ENCODE measurements at places on chromosomes 12 and 14.

DNA sequence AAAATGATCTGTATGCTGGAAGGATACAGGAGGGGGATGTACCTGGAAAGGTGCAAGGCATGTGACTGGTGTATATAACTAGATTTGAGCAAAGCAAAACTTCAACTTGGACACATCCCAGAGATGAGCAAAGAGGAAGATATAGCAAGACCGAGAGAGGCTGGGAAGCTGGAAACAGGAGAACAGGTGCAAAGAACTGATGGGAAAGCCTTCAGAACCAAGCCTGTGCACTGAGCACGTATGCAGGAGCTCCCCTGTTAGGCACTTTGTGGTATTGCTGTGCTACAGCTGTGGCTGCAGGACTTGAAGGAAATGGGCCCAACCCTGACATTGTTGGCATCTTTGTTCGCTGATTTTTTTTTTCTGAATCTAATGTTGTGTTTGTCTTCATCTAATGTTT, 120.7 kb upstream of the PWP1 start:
- no peak for DNase-seq

DNA sequence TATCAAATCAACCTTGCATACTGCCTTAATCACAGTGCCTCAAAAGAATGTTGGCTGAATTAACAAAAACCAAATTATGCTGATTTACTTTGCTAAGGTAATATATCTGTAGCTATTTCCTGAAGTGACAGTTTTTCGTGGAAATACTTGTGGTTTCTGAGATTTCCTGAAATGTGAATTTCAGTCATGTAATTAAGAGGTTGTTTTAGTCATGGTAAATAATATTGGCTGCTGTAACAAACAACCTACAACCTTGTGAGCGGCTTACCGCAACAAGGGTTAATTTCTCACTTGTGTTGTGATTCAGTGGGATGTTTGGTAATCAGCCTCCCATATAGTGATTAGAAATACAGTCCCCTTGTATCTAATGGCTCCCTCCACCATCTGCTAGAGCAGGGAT, 387.9 kb downstream of the NELL2 start:
- DNase-seq: no peak

- DNase-seq: no peak
Measured at GRCh38 chr12:52496590-52497071, 3.6 kb upstream of the KRT6A start.

GRCh38 chr14:99666533-99666932, 17.6 kb upstream of the CYP46A1 start:
- DNase-seq: no peak

DNA sequence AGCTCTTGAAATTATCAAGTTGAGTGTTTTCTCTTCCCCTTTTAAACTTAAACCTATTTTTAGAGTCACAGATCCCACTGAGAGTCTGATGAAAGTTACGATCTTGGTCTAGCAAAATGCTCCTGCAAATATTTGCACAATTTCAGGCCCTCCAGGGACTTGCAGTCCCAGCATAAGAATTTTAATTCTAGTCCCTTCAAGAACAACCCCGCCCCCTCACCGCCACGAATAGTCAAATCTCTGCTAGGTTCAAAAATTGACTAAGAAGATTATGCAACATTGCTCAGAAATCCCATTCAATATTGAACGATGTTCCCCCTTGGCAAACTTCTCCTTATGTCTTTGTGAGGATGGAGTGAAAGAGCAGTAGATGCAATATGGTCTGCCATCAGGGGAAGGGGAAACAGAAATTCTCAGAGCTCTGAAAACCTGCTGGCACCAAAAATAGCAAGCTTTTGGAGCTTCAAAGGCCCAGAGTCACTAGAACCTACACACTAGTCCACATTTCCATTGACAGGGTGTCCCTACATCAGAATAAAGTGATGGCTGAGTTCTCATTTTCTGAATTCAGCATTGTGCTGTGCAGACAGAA, 127.5 kb upstream of the CCDC175 start:
- no peak for DNase-seq

GRCh38 chr12:112370868-112371510, 11.2 kb downstream of the HECTD4 start:
- DNase-seq: no peak

GRCh38 chr12:121461048-121461447, 61.1 kb downstream of the RNF34 start:
- DNase-seq: no peak

GRCh38 chr12:105721891-105722290, 391.4 kb downstream of the C12orf75 start:
- no peak for DNase-seq

- DNase-seq: no peak
Measured at GRCh38 chr14:65351493-65352194, 60.9 kb upstream of the FUT8 start.

DNA sequence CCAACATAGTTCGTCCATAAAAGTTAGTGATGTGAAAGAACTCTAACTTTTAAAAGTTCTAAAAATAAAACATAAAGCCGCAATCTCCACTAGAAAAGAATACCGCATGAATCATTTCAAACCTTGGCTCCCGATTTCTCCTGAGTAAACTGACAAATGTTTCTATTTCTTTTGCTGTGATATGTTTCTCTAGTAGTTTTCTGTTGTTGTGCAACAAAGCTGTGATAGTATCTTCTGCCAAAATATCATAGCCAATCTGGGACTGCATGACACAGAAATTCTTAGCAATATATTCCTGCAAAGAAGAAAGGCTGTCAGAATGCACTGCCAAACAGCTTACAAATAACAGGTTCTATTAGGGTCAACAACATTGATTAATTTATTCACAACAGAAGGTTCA, 174.0 kb downstream of the ITPR2 start:
- no peak for DNase-seq

GRCh38 chr12:23893611-23894010, 55.9 kb downstream of the SOX5 start:
- no peak for DNase-seq

- no peak for DNase-seq
Measured at GRCh38 chr14:21748869-21749303, 75.3 kb upstream of the OR4E1 start.

GRCh38 chr14:94378527-94379290, 9.7 kb downstream of the SERPINA1 start:
- DNase-seq: no peak

GRCh38 chr12:70535896-70536374, 101.3 kb downstream of the PTPRB start:
- peak; percentile 9 for DNase-seq

- peak; percentile 66 for DNase-seq
Measured at GRCh38 chr14:58697930-58698642, 60.3 kb downstream of the DACT1 start.

DNA sequence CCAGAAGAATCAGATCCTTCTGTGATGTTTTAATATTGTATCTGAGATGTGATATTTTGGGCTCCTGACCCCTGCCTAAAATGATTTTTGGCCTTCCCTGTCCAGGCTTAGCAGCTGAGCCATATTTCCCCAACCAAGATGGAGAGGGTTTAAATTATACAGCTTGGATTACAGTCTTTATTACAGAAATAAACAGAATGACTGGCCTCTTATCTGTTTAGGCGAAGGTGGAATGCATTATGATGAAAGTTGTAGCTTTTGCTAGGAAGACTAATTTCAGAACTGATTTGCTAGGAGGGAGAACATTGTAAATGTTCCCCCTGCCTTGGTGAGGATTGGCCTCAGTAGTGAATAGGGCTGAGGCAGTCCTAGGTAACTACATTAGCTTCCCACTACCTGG, 23.3 kb downstream of the BMAL2 start:
- no peak for DNase-seq

GRCh38 chr12:46841891-46842290, 16.1 kb upstream of the SLC38A4 start:
- no peak for DNase-seq

GRCh38 chr12:72535212-72535990, 263.2 kb downstream of the TRHDE start:
- DNase-seq: no peak

GRCh38 chr14:87076146-87076545, 916.8 kb downstream of the GALC start:
- no peak for DNase-seq

DNA sequence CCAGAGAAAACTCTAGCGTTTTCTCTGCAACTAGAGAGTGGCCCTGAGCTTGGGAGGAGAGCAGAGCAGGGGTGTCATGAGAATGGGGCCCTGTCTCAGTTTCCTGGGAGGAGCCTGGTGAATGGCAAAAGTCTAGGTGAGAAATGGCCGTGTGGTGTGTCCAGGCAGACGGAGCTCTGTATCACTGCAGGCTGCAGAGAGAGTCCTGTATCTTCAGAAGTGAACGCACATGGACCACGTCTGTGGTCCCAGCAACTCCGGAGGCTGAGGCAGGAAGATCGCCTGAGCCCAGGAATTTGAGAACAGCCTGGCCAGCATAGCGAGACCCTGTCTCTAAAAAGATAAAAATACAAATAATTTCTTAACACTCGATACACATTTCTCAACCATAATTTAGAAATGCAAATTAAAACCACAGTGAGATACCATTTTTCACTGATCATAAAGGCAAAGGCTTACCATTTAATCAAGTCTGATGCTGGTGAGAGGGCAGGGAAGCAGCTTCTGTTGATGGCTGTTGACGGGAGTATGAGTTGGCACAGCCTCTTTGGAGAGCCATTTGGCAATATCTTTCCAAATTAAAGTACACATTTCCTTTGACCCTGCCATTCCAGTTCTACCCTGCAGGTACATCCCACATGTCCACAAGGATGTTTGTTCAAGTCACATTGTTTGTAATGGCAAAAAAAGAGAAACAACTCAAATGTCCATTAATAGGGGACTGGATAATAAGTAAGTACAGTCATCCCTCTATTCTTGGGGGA, 51.0 kb downstream of the NFKBIA start:
- no peak for DNase-seq

GRCh38 chr12:85829391-85829790, 6.8 kb downstream of the RASSF9 start:
- DNase-seq: no peak

DNA sequence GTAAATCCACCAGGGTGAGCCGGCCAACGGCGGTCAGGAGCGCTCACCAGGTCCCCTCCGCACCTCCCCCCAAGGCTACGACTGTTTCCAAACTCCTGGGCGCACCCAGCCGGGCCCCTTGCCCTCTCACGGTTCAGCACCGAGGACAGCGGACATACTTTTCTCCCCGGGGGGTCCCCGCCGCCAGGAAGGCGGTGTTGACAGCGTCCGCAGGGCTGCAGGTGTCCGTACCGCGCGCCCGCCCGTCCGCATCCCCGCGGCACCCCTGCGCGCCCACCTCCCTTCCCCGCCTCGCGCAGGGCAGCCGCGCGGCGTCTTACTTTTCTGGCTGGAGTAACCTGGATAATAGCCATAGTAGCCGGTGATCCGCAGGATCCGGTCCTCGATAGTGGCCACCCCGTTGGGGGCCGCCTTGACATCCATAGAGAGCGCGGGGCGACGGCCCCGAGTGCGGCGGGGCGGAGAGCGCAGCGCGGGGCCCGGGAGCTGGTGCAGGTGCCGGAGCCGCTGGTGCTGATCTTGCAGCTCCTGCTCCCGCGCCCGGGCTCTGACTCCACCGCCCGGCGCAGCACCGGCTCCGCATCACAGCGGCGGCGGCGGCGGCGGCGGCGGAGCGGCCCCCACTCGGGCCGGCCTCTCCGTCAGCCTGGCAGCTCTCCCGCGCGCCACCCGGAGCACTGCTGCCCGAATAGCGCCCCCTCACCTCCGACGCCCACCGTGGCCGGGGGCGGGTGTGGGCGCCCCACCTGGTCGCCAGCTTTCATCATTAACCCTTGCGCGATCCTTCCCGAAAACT, at the start of gene SLC35F4:
SLC35F4 (minus strand) TSS at position 690 of the 796 bp plus-strand sequence.
- peak; percentile 46 for DNase-seq

- no peak for DNase-seq
Measured at GRCh38 chr12:56178347-56178746, 10.9 kb downstream of the SMARCC2 start.

DNA sequence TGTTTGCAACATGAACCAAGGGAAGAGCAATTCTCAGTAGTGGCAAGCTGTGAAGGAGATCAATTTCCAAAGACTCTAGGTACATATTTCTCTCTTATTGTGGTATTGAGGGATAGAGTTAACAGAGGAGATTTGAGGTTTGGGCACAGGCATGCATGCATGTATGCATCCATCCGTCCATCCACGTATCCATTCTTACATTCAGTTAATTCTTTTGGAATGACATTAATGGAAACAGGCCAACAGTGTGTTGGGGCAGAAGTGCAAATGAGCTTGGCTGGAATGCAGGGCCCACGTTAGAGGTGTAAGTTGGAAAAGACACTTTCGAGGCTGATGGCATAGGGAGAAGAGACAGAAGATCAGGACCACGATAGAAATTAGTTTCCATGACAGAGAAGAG, 216.9 kb upstream of the PELI2 start:
- no peak for DNase-seq

DNA sequence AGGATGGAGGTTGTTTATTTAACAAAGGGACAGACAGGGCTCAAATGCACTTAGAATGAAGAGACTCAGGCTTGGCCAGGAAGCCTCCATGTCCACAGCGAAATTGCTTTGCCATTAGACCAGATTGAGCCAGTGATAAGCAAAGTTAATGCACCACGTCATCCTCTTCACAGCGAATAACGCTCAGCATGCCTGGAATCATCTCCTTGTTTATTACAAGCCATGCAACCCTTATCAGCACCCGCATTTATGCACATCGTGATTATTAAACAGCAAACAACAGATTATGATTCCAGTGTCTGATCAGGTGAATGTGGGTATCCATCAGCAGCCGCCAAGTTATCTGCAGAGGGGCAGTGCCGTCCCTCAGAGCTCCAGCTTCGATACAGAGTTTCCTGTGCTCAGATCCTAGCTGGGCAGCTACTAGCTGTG, 175.0 kb upstream of the TMEM132C start:
- no peak for DNase-seq

DNA sequence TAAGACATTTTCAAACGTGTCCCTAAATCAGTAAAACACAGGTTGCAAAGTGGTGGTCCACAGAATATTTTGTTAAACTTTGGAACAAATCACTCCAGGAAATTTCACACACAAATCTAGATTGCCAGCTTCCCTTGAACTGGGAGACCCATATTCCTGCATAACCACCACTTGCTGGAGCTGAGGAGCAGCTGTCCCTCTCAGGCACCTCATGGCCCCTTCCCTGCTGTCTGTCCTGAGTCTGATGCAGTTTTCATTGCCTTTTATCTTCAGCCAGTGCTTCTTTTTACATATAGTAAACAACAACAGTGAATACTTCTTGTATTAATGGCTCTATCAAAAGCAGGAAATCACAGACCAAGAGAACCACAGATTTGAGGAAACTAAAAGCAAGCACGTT, 289.3 kb downstream of the MED13L start:
- DNase-seq: no peak

DNA sequence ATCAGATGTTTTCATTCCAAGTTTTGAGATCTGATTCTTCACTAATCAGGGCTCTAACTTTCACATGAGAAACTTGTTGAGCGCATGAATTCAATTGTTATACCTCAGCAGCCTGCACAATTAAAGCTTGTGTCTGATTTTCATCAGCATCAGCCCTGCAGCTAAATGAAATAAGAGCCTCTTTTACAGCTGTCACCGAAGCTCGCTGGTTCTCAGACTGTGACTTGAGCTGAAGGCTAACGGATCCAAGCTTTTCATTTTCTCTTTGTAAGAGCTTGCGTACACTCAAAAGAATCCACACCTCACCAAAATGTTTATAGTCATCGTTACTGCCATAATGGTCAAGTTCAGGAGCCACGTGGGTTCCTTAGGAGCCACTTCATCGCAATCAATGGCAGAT, 65.5 kb upstream of the BEGAIN start:
- no peak for DNase-seq
